ENCODE measurements at places on chromosomes 3 and 15.

DNA sequence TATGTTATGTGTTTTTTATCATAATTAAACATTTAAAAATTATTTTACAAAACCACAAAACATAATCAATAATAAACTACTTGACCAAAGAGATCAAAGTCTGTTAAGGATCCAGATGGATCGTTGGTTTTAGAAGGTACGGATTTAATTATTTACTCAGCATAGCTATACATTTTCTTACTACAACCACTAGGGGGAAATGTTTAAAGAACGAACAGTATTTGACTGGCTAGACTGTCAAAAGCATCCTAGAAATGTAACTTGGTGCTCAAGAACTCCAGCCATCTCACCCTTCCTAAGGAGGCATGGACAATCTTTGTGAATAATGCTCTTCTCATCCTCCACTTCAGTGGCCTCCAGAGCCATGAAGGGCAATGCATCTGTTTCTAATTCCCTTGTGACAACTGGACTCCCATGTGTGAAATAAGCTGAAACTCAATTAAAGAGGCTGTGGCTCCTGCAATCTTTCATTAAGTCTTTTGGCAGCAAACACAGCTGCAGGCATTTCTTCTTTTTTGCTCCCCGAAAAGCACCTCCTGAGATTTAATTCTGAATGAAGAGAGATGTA lies 94.7 kb upstream of the TUSC7 start:
- no peak for DNase-seq

GRCh38 chr3:192835818-192836815 lies 81.5 kb downstream of the MB21D2 start:
- no peak for DNase-seq

DNA sequence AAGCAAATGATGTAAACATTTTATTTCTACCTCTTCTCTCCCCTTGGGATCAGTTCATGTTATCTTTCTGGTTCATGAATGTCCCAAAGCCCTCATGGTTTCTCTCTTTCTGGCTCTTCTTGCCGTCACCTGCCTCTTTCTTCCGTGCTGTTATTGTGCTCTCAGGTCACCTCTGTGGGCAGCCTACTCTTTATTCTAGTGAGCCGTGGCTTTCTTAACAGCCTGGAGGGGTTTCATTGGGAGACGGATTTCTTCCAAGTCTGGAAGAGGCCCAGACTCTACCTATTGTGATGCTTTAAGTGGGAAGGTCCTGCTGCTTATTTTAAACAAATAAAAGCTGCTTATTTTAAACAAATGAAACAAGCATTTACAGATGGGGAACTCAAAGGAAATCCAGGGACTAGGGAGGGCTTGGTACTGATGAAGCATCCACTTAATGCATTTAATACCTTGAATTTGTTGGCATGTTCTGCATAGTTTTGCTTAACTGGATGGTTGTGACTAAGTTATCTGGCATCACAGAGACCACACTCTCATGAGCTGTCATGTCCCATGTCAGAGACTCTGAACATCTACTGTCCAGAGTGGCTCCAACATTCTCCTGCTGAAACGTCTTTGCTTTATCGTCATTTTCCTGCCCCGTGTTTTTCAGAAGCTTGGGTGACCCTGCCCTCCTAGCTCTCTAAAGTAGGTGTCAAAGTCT lies 443.3 kb downstream of the GABRG3 start:
- no peak for DNase-seq

GRCh38 chr3:177314897-177315296 lies 117.6 kb upstream of the TBL1XR1 start:
- DNase-seq: no peak

GRCh38 chr3:147640781-147641180 lies 231.6 kb downstream of the ZIC1 start:
- DNase-seq: no peak

DNA sequence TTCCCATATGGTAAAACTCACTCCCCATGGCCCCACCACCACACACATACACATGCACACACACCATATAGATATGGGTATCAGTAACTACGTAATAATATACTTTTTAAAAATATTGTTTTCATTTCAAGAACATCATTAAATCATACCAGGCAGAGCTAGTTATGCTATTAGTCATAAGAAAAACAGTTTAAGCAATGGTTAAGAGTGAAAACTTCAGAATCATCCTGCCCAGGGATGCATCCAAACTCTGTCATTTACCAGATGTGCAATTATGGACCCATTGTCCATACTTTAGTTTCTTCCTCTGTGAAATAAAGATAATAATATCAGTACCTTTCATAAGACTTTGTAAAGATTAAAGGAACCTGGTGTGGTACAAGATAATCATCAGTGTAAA lies 608.3 kb downstream of the RBMS3 start:
- DNase-seq: peak; percentile 14

DNA sequence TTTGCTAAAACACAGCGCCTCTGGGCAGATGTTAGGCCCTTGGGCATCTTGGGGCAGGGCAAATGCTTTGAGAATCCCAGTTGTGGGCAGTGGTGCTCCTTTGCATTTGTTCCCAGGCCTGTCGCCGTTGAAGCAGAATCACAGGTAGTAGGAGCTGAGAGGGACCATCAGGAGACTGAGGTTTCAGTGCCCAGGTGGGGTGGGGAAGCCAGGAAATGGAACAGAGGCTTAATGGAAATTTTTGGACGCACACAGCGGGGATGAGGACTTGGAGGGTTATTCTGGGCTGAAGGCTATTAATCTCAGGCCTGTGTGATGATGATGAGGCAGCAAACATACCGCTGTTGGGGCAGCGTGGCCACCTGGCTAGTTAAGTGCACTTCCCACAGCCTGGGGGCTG lies 99.5 kb downstream of the SV2B start:
- no peak for DNase-seq

- DNase-seq: no peak
Observed at GRCh38 chr3:153274561-153274960, 112.5 kb downstream of the RAP2B start.

- DNase-seq: no peak
Observed at GRCh38 chr3:151085889-151086483, 522 bp downstream of the MED12L start.

- no peak for DNase-seq
Observed at GRCh38 chr3:57078635-57079473, 18.4 kb downstream of the SPATA12 start.

- DNase-seq: no peak
Observed at GRCh38 chr15:72824112-72824511, 40.6 kb upstream of the ADPGK start.

DNA sequence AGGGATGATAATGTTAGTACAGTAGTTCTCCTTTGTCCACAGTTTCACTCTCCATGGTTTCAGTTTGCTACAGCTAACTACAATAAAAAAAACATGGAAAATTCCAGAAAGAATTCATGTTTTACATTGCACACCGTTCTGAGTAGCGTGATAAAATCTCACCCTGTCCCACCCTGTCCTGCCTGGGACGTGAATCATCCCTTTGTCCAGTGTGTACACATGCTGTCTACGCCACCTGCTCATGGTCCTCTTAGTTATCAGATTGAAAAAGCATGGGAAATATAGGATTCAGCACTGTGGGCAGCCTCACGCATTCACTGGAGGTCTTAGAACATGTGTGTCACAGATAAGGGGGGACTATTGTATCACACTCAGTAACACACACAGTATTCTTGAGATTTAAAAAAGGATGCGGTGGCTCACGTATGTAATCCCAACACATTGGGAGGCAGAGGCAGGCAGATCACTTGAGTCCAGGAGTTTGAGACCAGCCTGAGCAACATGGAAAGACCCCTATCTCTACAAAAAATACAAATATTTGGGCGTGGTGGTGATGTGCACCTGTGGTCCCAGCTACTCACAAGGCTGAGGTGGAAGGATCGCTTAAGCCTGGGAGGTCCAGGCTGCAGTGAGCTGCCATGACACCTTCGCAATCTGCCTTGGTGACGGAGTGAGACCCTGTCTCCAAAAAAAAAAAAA lies 8.7 kb upstream of the FLNB start:
- DNase-seq: no peak

GRCh38 chr3:53252096-53252946 lies 3.5 kb downstream of the TKT start:
- no peak for DNase-seq

GRCh38 chr3:87674397-87675161 lies 384.2 kb downstream of the CGGBP1 start:
- no peak for DNase-seq

DNA sequence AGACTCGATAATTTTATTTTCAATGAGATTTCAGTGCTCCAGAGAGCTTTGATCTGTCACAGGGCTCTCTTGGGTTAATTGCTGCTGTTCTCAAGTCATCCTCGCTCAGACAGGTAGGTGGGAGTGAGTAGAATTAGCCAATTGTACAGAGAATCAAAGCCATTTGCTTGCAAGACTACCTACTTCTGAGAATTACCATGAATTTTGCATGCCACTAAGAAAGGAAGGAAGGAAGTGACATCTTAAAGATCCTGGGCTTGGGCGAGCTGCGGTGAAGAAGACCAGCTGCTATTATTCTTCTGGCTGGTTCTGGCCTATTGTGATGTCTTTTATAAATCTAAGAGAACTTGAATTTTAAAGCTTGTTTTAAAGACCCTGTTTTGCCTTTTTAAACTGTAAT lies 154.1 kb upstream of the LPP start:
- DNase-seq: no peak

DNA sequence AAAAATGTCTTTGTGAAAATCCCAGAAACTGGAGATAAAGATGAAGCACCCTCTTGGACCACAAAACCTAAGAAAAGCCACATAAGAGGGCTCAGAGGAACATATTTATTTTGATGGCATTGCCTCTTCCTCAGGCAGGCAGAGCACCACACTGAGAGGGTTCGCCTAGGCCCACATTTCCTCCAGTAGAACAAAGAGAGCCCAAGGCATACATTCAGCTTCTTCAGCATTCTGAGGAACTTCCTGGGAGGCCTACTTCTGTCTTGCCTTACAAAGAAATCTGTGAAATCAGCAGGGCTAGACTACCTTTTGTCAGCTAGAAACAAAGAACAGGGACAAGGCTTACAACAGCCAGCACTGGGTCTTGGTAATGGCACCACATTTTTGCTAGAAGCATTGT lies 1325.3 kb downstream of the SI start:
- no peak for DNase-seq

- DNase-seq: no peak
Observed at GRCh38 chr3:44039006-44039405, 202.7 kb upstream of the TOPAZ1 start.

DNA sequence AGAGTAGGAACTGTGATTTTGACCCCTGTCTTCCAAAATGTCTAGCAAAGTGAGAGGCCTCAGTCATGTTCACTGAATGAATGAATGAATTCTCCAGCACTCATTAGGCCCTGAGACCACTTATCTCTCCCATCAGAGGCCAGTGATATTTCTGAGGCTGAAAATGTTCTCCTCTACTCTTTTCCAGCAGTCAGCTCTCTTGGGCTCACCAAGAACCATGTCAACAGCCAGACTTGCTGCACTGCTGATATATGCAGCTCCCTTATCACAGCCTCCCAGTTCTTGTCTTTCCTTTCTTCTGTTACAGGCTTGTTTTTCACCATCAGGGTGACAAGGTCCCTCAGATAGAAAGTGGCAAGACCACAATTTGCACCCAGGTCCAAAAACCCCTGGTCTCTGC lies 28.7 kb upstream of the MFSD1 start:
- no peak for DNase-seq

DNA sequence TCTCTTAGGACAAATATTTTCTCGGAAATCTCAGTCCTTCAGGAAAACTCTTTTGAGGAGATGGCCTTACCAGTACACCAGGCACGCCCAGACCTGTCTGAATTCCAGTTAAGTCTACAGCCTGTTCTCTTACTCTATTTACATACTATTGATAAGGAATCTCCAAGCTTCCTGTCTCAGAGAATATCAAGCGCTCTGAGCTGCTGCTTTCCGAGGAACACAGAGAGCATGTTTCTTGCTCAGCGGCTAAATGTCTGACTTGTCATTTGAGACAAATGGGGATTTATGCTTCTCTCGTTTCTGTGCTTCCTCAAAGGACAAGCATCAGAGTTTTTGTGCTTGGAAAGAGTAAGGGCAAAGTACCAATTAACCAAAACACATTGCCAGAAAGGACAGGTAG lies 112.4 kb upstream of the CCDC54 start:
- no peak for DNase-seq

- DNase-seq: peak; percentile 93
Observed at GRCh38 chr3:32143849-32144757, 37.7 kb downstream of the GPD1L start.

DNA sequence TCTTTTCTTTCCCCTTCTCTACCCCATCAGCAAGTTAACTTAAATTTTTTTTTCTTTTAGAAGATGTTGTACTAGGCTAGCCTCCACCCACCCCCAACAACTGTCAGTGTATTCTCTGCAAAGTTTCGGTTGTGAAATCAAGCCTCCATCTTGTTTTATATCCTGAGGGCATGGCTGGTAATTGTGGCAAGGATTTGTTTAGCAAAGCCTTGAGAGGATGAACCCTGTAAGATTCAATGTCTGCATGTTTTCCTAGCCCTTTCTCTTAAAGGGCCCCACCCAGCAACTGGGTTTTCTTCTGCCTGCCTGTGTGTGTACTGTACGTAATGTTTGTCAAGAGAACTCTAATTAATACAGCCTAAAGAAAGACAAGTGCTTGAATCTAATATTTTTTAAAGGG lies 475.3 kb downstream of the FHIT start:
- no peak for DNase-seq

DNA sequence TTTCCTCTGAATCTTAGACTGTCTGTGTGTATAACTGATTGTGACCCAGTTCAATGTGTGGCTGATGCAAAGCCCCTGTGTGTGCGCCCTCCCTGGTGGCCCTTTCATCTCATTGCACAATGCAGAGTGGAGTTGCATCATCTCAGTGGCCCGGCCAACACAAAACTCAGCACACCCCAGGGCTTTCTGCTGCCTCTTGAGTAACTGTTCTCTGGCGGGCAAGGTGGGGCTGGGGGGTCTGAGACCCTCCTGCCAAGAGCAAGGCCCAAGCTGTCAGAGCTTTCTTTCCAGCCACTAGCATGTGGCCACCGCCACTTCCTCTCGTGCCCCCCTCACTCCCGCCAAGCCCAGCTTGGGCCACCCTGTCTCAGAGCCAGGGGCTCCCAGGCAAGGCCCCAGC lies 80.7 kb upstream of the ALDH1L1 start:
- no peak for DNase-seq

DNA sequence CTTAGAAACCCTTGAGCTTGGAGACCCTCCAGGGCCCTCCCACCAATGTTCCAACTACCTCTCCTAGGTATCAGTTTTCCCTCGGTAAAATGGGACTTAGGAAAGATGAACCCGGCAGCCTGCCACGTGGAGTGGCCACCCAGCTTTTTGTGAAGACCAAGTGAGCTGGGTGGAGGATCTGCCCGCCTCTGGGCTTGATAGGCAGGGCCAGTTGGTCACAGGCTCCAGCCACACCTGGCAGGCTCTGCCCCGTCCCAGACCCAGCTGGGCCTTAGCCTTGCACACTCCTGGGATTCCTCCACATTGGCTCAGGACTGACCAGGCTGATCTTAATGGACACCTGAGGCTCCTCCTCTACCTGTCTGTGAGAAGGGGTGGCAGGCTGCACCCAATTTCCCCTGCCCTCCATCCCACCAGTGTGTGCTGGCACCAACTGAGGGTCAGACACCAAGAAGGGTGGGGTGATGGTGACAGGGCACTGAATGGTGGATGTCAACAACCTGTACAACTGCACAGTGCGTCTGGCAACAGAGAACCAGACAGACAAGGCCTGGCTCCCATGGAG lies 761 bp upstream of the GRIP2 start:
- no peak for DNase-seq
